ENCODE measurements at places on chromosomes 2 and 18. TPM values are rescaled to one million over a fixed set of nuclear protein-coding genes. Genes with fewer than 3 reads are reported as not detected.

- DNase-seq: no peak
Measured at GRCh38 chr2:164485541-164485940, 135.7 kb downstream of the GRB14 start.

- peak; percentile 11 for DNase-seq
Measured at GRCh38 chr2:198930170-198930569, 527.6 kb downstream of the SATB2 start.

GRCh38 chr2:202149936-202150335 is 76.9 kb downstream of the KIAA2012 start:
- DNase-seq: no peak

KIF5C gene
- 1.7 TPM for total RNA-seq

C1QL2 gene
- total RNA-seq: not detected

DNA sequence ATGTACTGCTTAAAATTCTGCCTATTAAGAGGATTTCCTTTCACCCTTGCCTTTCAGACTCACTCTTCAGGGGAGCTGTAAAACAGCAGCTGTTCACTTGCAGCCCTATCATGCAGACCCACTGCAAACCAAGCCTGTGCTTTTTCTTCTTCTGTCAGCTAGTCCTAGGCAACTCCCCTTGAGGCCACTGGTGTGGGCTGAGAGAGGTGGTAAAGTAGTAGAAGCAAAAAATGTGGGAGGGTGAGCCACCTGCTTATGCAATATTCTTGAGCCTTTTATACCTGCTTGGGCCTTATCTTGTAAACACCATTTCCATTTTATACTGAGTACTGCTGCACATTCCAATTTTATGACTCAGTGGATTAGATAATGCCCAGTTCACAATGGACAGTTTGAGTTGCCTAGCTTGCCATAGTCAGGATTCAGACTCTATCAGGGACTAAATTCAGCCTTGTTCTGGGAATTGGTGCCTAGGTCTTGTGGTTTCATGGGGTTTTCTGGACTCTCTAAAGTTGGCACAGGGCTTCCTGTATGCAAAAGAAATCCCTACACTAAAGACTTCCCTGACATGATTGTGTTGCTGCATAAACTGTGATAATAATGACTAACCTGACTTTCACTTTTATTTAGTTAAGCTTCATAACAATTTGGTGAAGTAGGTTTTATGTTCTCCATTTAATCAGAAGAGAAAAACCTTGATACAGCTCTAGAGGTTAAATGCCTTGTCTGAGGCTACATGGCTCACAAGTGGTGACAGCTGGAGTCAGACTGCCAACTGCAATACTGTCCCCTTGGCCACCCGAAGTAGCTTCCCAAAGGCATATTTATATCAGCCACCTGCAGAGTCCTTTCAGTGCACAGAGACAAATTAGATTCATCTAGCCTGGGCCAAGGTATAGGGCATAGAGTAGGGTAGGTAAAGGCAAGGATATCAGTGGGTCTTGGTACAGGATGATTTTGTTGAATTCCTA is 47.4 kb upstream of the KDM3A start:
- DNase-seq: peak; percentile 48

- no peak for DNase-seq
Measured at GRCh38 chr2:44746856-44747615, 194.5 kb upstream of the SIX3 start.

PDE1A gene
- 0.51 TPM for total RNA-seq

MLPH gene
- 9.9 TPM for total RNA-seq

DNA sequence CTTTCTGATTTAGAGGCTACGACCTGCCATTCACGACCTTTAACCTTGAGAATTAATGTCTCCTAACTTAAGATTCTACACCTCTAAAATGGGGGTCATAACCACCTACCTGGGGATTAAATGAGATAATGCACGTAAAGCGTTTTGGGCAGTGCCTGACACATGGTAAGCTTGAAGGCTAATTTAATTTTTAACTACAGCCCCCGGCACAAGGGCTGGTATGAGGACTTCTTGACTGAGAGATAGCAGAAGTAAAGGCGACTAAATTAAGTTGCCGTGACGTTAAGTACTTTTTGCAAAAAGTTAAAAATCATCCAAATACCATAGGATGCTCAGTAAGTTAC is 549 bp downstream of the MRPL35 start:
- DNase-seq: no peak

GRCh38 chr18:926946-927345 is 22.3 kb downstream of the ADCYAP1 start:
- DNase-seq: peak; percentile 52

GPR75 gene
- 1.4 TPM for total RNA-seq

DNA sequence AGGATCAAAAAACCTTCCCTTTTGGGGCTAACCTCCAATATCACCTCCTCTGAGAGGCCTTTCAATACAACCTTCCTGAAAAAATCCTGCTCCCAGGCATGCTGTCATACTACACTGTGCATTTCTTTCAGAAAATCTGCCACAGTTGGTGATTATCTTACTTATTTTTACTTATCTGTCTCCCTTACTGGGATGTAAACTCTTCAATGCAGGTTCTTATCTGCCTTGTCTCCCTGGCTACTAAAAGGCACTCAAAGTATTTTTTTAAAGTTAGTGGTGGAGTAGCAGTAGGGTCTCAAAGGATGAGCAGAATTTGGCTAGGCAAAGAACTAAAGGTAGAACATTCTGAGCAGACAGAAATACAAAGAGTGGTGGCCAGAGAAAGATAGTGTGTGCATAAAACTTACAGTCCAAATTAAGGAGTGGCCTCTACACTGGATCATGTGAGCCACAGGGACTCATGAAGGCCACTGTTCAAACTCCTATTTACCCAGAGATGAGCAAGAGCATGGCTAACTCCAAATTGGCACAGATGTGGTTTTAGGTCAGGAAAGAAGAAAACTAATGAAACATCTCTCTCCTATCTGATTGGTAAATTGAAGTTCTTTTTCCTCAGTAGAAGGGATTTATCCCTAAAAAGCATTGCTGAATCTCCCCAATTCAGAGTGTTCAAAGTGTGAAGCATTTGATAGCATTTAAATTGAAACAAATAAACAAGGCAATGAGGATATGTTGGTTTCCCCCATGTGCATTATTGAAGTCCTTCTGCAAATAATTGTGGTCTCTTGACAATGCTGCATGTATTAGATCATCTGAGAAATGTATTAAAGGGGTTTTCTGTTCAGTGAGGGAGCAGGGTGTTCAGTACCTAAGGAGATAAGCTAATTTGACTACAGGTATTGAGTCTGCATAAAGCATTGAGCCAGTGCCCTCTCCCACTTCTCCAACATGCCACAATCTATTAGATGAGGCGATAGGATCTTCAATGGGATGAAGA is 285.5 kb downstream of the MREG start:
- DNase-seq: no peak

DNA sequence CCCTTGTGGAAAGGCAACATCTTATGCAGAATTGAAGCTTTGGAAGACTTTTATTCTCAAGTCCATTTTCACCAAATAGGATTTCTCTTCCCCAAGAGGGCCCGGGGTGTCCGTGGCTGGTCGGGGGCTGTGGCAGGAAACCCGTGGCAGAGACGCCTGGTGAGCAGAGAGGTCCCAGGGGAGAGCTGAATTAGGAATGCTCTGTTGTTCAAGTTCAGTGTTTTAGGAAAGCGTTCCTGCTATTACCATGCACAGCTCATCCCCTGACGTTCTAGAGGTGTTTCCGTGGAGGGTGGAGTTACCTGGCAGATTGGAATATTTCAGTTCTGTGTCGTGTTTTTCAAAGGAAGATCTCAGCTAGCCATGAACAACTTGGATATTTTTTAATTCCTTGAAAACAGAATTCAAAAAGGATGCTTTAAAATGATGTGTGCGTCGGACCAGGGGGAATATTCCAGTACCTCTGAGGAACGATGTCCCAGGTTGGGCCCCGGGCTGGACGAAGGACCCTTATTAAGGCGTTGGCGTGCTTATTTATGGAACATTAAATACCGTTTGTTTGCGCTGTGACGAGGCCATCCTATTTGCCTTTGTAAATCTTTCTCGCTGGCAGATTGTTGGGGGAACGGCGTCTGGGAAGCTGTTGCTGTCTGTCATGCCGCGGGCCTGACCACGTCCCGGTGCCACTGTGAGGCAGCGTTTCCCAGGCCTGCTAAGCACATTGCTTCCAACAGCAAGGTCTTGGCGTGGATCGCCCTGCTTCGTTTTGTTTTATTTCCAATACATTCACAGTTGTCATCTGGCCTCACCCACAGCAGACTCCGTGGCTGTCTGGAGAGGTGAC is 8.2 kb downstream of the NFATC1 start:
- no peak for DNase-seq

ZDBF2 gene
- total RNA-seq: 4.1 TPM

GRCh38 chr2:217451666-217452065 is 551.1 kb downstream of the TNS1 start:
- no peak for DNase-seq

- no peak for DNase-seq
Measured at GRCh38 chr2:22992441-22992840, 392.5 kb upstream of the KLHL29 start.

- no peak for DNase-seq
Measured at GRCh38 chr2:121588357-121588756, 57.7 kb downstream of the RNU4ATAC start.

PSD4 gene
- 1.4 TPM for total RNA-seq

- DNase-seq: no peak
Measured at GRCh38 chr2:73020657-73021370, 50.7 kb downstream of the SFXN5 start.

- DNase-seq: no peak
Measured at GRCh38 chr2:29808321-29808720, 113.1 kb downstream of the ALK start.

- no peak for DNase-seq
Measured at GRCh38 chr2:72676341-72677025, 149.3 kb downstream of the EXOC6B start.

- DNase-seq: no peak
Measured at GRCh38 chr2:207283356-207283755, 117.6 kb upstream of the KLF7 start.

AKAIN1 gene
- not detected for total RNA-seq

DNA sequence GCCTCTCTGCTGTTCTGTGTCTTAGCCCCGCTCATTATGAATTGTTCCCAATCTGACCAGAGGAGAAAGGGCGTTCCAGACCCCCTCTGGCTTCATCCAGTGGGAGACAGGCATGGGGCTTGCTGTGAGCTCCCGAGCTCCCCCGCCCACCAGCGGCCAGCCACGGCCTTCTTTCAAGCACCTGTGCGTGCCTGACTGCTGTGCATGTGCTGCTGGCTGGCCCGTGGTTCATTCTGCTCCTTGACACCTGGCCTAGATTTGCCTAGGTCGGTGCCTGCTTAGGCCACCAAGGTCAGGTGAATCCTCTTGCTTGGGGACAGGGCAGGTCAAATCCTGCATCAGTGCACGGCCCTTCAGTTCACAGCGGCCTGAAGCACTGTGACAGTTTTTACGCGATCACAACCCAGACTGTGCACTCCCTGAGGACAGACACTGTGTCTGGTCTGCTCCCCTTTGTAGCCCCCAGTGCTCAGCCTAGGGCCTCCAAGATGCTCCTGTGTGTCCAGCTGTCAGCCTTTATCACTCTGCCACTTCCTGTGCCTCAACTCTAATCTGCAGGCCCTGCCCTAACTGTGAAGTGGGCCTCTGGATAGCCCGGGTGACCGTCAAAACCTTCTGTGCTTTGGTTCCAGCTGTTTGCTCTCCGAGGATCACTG is 3.6 kb upstream of the LPIN1 start:
- DNase-seq: no peak

DNA sequence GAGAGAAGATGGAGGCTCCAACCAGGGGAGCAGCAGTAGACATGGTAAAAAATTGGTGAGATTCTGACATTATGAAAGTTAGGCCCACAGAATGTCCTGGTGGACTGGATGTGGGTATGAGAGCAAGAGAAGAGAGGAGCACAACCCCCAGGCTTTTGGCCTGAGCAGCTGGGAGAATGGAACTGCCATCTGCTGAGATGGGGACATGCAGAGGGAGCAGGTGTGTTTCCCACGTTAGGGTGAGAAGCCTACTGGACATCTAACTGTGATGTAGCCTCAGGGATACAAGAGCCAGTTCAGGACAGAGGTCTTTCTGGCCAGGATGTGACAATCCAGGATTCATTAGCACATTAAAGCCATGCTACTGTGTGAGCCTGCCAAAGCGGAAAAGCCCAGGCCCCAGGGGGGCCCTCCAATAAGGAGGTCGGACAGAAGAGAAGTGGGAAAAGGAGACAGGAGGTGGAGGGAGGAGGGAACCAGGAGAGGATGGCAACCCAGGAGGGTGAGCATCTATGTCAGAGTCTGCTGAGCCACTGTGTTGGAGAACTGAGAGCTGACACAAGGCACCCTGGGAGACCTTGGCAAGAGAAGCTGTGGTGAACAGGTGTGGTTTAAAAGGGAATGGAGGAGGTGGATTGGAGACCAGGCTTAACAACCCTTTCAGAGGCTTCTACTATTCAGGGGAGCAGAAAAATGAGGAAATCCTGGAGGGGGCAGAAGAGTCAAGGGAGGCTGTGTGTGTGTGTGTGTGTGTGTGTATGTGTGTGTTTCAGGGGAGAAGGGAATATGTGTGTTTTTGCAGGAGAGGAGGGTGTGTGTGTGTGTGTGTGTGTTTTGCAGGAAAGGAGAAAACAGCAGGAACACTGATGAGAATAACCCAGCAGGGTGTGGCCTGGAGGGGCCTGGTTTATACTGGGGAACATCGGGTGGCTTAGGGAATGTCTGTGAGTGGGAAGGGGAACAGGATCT is 10.5 kb downstream of the CYB5A start:
- DNase-seq: no peak

- DNase-seq: no peak
Measured at GRCh38 chr2:191355170-191355758, 110.1 kb downstream of the MYO1B start.

GRCh38 chr2:56231361-56231760 is 47.6 kb downstream of the CCDC85A start:
- no peak for DNase-seq

SLC4A5 gene
- 0.23 TPM for total RNA-seq

All from H4 (cell line).